Kasumi-1 (cell line): ENCODE measurements at places on chromosomes 7 and 10.

GRCh38 chr10:119207713-119208552 is 562 bp downstream of the GRK5 start:
- DNase-seq, result peak; percentile 22

DNA sequence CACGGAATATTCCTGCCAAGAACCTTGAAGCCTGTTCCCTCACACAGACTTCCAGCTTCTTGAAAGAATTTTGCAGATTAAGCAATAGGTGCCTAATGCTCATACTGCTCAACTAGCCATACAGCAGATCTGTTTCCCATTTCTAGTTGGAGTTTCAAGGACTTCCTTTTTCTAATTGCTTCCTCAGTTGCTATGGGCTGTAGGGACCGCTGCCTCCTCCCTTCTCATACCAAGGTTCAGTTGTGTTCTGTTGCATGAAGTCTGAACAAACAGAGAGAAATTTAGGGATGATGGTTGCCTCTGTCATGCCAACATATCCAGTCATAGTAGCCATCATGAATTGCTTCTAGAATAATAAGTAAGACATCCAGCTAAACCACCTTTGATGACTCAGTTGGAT is 6.8 kb downstream of the ITGA8 start:
- peak; percentile 77 for DNase-seq

DNA sequence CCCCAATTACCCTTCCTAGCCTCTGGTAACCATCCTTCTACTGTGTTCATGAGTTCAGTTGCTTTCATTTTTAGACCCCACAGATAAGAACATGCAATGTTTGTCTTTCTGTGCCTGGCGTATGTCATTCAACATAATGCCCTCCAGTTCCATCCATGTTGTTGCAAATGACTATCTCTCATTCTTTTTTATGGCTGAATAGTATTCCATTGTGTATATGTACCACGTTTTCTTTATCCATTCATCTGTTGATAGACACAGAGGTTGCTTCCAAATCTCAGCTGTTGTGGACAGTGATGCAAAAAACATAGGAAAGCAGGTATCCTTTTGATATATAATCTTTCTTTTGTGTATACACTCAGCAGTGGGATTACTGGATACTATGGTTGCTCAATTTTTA is 51.2 kb downstream of the RAPGEF5 start:
- DNase-seq, result no peak

DNA sequence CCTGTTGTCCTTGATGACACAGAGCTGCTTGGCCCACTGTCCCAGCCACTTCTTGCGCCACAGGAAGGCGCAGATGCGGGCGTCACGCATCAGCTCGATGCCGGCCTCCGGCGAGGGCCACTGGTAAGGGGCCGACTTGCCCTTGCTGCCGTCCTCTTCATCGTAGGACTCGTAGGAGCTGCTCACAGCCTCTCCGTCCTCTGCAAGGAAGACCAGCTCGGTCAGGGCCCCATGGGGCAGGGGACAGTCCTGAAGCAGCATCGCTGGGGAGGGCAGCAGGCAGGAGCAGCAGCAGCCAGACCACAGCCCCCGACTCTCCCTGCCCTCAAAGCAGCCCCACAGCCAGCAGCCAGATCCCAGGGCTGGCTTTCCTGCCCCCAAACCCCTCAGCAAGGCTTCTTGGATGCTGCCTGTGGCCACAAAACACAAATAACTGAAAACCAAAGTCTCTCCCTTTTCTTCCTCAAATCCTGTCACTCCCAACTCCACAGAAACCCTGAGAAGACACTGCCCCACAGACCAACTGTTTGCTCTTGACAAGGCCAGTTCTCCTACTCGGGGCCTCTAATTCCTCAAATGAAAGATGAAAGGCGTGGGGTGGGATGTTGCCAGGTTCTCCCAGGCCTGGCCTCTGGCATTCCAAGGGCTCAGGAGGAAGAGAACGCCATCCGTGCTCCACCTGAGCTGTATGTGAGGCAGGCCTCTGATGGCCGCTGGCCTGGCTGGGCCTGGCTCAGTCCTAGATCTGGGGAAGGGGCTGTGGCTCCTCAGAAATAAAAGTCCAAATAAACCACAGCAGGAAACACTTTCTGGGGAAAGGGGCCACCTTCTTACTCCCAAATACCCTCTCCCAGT is 76.7 kb downstream of the VWA2 start:
- no peak for DNase-seq

DNA sequence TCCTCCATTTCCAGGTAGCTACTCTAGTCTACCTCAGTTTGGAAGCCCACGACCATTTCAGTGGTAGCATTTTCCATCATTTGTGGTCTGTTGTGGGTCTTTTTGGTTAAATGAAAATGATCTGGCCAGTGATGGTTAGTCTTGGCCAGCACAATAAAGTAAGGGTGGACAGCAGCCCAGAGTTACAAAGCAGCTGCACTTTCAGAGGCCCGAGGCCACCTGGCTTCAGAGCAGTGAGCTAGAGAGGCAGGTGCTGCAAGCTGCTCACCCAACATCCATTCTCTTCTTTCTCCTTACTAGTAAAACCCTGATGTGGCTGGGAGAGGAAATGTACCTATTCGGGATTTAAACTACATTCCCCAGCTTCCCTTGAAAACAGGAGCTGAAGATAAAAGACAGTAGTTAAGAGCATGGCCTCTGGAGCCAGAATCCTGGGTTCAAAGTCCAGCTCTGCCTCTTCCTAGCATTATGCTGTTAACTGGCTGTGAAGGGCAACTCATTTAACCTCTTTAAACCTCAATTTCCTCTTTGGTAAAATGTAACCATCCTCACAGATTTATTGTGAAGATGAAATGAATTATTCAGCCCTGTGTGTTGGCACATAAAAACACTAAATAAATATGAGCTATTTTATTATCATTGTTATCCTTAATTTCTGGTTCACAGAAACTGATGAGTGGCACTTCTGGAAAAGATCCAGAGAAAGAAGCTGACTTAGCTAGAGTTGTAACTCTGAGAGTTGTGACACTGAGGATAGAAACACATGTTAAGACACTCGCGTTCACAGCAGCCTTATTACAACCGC is 517.4 kb downstream of the PARD3 start:
- no peak for DNase-seq

DNA sequence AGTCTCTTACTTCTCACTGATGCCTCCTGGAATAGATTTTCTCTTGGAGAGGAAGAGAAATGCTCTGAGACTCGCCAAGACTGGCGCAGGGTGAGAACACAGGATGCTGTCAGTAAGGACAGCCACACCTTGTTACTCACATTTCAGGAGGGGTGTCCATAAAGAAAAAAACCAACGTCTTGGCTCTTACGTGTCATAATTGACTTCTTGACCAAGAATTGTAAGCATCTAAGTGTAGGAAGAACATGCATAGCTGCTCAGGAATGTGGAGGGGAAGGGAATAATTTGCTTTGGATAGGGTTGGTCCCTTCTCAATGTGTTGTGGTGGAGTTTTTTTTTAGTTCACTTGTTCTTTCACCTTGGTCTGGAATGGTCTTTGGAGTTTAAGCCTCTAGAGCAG is 43.8 kb upstream of the ZNF438 start:
- DNase-seq, result no peak

- peak; percentile 38 for DNase-seq
Observed at GRCh38 chr10:18650404-18650997, 886 bp downstream of the NSUN6 start.

DNA sequence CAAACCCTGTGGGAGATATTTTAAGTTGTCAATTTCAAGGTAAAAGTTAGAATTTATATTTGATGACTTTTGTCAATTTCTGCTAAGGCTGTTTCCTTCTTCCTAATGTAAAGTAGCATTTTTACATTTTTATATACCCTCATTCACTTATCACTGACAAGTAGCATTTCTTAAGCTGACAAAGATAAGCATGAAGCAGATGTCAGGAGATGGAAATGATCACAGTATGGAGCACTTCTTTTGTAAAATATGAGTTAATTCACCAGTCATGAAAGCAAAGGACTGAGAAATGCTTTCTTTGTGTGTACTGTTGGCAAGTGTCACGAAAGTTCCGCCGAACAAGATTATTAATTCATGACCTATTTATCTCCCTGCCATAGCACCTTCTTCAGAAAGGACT is 503.9 kb downstream of the DNAJB9 start:
- DNase-seq, result no peak

- DNase-seq, result peak; percentile 62
Observed at GRCh38 chr7:129257168-129257567, 32.3 kb downstream of the AHCYL2 start.

- no peak for DNase-seq
Observed at GRCh38 chr7:95508780-95509179, 23.0 kb downstream of the ASB4 start.

DNA sequence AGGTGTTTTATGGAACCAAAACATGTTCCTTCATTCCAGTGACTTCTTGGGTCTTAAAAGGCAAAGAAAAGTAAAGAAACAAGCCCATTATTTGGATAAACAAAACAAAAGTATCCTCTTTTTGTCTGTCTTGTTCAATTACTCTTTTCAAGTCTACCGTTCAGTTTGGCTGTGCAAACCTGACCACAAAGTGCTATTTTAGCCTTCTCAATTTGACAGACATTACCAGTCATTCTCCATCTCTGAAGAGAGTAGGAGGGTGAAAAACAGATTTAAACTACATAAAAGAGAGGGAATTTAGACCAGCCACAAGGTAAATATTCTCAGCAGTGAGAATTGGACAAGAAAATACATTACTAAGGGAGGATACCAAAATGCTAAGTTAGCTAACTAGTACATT is 145.2 kb downstream of the GRM3 start:
- no peak for DNase-seq

DNA sequence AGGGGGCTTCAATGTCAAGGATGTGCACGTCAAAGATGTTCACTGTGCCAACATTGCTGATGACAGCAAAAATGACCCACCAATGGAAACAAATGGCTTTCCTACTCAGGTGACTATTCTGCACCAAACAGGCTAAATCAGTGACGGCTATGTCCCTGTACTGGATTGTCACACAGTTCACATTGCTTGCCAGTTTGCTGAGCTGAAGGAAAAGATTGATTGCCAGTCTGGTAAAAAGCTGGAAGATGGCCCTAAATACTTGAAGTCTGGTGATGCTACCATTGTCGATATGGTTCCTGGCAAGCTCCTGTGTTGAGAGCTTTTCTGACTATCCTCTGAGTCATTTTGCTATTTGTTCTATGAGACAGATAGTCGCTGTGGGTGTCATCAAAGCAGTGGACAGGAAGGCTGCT is 202.2 kb upstream of the ETV1 start:
- no peak for DNase-seq

GRCh38 chr10:6351495-6351894 is 148.8 kb downstream of the PFKFB3 start:
- no peak for DNase-seq

DNA sequence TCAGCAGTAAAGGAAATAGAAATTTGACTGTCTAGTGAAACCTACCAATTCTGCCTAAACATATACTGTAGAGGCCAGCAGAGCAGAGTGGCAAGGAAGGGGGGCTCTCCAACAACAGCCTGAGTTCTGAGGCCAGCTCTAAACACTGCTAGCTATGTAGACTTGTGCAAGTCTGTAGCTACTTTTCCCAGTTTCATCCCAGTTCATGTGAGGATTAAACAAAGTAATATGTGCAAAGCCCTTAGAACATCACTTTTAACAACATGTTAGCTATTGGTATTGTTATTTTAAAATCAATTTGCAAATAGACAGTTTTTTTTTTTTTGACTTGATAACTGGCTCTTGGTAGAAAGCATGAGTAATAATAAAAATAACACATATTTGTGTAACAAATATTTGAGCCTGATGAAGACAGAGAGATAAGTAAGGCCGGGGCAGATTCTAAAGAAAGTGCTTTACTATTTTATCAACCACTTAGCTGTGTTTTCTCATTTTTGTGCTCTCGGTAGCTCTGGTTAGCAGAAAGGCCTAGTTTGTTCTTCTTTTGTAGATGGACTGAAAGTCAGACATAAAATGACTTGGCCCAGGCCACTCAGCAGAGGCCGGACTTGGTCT is 9.3 kb downstream of the CHST12 start:
- DNase-seq, result no peak

- DNase-seq, result no peak
Observed at GRCh38 chr7:50396856-50397255, 53.3 kb downstream of the FIGNL1 start.

DNA sequence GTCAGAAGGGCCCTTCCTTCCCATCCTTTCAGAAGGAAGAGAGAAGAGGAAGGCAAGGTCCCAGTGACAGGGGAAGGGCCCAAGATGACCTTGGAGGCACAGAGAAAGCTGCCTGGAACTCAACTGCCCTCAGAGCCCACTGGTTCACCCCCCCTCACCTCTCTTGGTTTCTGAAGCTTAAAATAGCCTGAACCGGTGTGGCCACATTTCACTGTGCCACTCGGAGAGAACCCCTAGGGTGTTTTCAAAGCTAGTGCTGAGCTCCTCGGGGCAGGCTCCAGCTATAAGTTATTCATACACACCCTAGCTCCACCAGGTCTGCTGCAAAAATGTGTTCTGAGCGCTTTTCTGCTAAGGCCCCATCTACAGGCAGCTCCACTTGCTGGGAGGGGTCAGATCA is 60.9 kb upstream of the ADRB1 start:
- no peak for DNase-seq

- DNase-seq, result no peak
Observed at GRCh38 chr10:30160271-30160982, 101.0 kb upstream of the JCAD start.

GRCh38 chr7:66167773-66168387 is 37.3 kb upstream of the TPST1 start:
- DNase-seq, result no peak

DNA sequence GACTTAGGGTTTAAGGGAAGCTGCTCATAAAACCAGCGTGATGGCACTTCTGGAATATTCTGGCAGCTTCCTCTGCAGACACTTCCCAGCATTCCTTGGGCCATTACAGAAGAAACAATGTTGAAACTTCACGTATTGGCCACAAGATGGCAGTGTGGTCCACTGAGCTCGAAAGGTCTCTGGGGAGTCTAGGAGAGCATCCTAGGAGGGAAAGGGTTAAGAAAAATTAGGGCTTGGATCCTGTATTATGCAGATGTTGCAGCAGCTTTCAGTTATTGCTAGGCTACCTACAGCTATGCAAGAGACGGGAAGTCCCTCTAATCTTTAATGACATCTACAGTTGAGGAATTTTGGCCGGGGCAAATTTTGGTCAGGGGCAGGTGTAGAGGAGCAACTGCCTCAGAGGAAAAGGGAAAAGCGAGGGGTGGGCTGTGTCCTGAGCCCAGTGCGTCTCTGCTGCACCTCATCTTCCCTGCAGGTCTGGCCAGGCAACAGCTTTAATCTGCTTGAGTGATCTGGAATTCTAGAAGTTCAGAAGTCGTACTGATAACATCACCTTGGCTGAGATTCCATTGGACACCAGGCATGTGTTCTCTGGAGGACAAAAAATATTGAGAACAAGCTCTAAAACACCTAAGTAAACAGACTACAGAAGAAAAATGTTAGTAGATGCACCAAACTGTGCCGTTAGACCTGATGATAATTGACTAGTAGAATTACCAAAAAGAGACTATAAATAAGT is 220.8 kb upstream of the PRSS58 start:
- DNase-seq, result peak; percentile 55

DNA sequence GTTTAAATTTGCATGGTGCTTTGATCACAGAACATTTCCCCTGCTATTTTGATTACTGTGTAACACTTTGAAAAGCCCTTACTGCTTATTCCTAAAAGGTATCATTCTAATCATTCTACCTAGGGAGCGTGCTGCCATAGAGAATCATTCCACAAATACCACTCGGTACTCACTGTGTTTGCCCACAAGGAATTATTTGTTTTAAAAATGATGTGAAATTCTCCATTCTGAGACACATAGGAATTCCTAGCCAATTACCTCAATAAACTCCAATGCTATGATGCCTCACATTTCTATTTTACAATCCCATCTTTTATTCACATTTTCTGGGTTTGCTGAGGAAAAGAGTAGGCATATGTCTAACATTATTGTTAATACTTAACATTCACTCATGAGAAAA is 16.2 kb upstream of the TES start:
- DNase-seq, result no peak

- DNase-seq, result peak; percentile 1
Observed at GRCh38 chr7:71843676-71844075, 568.5 kb downstream of the CALN1 start.
